AG09319 (cell line): ENCODE measurements at places on chromosomes 3 and 15.

DNA sequence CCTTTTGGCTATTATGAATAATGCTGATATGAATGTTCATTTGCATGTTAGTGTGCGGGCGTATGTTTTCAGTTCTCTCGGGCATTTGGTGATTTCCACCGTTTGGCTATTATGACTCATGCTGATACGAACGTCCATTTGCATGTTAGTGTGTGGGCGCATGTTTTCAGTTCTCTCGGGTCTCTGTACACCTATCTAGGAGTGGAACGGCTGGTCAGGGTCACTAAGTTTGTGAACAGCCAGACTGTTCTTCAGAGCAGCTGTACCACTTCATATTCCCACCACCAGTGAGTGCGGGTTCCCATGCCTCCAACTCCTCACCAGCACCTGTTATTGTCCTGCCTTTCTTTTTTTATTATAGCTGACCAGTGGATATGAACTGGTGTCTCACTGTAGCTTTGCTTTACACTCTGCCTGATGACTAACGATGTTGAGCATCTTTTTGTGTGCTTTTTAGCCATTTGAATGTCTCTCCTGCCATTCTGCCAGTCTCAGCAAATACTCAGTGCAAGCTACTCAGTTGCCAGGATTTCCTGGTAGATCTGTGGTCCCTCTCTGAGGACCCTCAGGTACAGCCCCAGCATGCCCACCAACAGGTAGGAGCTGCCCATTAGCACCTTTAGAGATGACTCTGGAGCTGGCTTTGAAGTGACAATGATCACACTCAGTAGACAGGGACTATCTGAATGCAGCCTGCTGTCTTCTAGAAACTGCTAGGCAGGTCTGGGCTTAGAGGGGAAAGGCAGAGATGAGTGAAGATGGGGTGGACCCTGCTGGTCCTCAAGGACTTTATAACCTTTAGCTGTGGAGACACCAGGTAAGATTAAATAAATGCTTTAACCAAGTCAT, 141.1 kb downstream of the XXYLT1 start:
- DNase-seq: no peak

DNA sequence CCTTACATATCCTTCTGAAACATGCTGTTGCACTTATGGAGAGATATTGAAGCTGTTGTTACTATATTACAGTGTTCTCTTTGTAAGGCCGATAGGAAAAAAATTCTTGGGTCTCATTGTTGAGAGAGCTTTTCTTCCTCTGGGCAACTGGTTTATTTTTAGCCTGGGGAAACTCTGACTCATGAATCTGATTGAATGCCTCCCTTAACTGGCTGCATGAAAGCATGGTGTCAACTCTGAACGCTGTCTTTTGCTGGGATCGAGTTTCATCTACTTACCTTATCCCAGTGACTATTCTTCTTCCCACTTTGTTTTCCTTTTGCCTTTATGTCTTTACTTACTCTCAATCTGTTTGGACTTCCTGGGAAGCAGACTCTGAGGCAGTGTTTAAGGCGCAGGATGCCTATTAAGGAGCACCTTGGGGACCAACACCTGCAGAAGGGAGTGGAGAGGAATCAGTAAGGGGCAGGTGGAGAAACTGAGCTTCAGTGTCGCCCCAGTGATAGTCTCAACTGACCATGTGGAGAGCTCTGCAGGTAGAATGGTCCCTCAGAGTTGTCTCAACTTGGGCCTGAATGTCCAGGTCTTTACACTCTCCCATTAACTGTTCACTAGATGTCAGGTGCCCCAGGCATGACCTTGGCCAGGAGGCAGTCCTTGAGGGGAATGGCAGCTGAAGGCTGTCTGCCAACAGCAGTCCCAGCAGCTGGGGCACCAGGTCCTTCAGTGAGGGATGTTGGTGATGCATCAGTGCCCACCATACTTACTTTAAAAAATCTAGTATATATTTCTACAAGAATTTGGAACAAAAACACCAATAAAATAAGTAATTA, 88.9 kb upstream of the CCNL1 start:
- DNase-seq: peak; percentile 68

GRCh38 chr15:62737551-62737950, 305.0 kb upstream of the TPM1 start:
- DNase-seq: no peak

- peak; percentile 42 for DNase-seq
Measured at GRCh38 chr3:29064085-29064484, 216.8 kb upstream of the RBMS3 start.

- DNase-seq: no peak
Measured at GRCh38 chr3:76362643-76363042, 577.3 kb upstream of the ZNF717 start.

DNA sequence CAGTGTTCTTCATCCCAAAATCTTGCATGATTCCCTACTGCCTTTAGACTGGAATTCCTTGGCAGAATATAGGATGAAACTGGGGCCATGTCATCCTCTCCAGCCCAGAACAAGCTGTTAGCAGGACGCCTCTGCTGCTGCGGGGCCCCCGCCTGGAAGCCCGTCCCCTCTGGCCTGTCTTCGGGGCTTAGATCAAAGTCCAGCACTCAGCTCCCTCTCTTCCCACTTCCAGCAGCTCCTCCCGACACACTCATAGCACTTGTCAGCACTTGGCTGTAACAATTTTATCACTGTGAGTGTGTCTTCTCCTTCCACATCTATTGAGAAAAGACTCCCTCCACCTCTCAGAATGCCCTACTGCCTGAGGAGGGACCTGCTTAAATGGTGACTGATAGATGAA, 112.0 kb upstream of the HACD2 start:
- DNase-seq: no peak

DNA sequence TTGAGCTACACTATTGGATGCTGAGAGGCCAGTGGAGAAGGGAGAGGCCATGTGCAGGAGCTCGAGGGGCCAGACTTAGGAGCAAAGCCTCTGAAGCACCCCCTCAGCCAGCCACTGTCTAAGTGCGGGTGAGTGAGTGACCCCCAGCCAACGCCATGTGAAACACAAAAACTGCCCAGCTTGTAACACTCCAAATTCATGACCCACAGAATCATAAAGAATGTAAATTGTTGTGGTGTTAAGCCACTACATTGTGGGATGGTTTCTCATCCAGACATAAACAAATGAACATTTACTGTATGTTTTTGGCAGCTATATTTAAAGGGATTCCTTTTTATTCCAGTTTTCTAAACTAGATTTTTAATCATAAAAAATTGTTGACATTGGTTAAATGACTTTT, 27.2 kb upstream of the TMEM158 start:
- no peak for DNase-seq

GRCh38 chr3:124887932-124888298, 750 bp upstream of the ITGB5 start:
- DNase-seq: no peak

- DNase-seq: no peak
Measured at GRCh38 chr15:41849204-41849603, 10.6 kb downstream of the PLA2G4B start.

- no peak for DNase-seq
Measured at GRCh38 chr3:77462951-77463350, 423.1 kb downstream of the ROBO2 start.

GRCh38 chr15:35545316-35545823, 595 bp downstream of the DPH6 start:
- no peak for DNase-seq

GRCh38 chr3:114319453-114319852, 25.6 kb downstream of the TIGIT start:
- DNase-seq: peak; percentile 14

DNA sequence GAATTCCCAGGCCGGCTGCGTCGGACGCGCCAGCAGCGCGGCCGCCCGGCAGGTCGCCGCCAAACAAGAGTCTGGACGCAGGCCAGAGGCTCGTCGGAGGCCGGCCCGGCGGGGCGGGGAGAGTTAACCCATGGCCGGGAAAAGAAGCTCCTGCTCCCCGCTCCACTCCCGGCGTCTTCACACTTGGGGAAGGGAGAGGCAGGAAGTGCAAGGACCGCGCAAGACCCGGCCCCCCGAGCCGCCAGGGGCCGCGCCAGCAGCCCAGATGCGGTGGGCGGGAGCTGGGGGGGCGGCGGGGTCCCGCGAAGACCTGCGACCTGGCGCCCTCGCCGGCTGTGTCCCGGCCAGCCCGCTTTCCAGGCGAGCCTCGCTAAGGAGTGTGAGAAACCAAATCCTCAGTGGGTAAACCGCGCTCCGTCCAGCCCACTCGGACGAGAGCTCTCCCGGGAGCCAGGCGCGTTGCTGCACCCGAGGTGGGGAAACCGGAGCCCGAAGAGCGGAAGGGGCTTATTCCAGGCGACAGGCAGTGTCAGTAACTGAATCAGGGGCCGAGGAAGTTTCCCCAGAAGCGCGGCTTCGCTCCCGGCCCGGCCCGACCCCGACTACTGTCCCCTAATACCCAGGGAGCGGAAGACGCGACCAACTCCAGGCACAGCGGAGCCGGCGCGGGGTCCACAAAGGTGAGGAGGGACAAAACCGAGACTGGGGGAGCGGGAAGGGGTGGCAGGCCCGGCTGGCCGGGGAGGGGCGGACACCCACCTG, 721 bp downstream of the ADAMTS7 start:
- no peak for DNase-seq

GRCh38 chr3:133871368-133872090, 24.2 kb downstream of the RAB6B start:
- DNase-seq: no peak

DNA sequence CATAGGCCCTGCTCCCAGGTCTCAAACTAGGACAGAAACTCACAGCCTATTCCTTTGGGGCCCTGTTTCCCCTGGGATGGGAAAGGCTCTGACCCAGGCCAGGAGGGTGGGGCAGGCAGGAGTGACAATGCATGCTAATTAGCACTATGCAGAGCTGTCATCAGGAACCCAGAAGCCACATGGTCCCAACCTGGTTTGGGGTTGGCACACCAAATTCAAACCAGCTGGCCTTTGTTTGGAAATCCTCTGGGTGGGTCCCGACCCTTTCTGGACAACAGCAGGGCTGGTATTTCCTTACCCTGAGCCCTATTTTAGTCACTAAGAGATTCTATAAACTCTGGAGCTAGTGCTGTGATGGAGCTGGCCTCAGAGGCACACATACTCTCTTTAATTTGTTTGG, 166.2 kb downstream of the LRTM1 start:
- no peak for DNase-seq

DNA sequence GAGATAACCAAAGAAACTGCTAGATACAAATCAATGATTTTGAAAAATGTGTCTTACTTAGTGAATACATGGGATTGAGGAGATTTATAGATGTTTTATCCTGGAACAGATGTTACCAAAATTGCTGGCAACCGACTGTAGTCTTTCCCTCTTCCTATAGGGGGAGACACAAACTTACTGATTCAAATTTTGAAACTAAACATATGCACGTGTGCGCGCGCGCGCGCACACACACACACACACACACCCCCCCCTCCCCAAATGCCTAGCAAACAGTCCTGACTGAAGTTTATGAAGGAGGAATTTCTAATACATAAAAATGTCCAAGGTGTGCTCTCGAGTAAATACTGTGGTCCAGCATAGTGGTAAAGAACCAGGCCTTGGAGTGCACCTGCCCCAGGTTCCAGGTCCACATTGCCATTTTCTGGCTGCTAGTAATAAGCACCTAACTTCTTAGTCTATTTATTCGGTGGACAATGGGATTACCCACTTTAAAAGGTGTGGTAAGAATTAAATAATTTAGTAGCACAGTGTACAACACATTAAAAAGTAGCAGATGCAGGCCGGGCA, 18.5 kb upstream of the C3orf62 start:
- DNase-seq: no peak

DNA sequence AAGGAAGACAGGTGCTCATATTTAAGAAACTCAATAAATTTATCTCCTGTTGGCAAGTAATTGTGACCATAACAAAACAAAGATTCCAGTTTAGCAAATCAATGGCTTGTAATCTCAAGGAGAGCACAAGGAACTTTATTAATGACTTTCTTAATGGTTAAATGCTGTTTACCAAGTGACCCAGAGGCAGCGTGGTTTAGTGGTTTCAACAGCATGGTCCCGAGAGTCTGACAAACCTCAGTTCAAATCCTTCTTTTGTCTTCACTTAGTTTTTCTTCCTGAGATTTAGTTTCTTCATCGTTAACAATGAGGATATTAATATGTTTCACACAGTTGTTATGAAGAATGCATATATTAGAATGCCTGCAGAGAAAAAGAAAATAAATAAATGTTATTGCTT, 212.6 kb downstream of the KCNMB2 start:
- DNase-seq: no peak

GRCh38 chr3:50279255-50280016, 549 bp downstream of the LSMEM2 start:
- no peak for DNase-seq

DNA sequence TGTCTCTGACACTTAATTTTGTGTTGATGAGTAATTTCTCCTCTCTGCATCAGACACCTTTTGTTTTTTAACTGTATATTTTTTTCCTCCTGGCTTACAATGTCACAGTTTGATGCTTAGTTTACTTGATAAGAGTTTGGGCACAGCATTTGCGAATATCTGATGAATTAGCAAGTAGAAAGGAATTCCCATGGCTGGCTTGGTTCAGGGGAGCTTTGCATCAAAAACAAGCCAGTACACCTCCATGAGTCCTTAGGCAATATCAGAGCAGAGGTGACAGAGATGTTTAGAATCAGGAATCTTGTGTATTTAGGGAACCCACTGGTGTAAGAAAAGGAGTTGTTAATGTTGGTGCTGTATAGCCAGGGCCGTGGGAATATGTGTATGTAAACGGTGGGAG, 9.3 kb downstream of the ARHGEF26 start:
- no peak for DNase-seq

GRCh38 chr15:48250640-48251076, 44.6 kb downstream of the SLC12A1 start:
- peak; percentile 54 for DNase-seq

DNA sequence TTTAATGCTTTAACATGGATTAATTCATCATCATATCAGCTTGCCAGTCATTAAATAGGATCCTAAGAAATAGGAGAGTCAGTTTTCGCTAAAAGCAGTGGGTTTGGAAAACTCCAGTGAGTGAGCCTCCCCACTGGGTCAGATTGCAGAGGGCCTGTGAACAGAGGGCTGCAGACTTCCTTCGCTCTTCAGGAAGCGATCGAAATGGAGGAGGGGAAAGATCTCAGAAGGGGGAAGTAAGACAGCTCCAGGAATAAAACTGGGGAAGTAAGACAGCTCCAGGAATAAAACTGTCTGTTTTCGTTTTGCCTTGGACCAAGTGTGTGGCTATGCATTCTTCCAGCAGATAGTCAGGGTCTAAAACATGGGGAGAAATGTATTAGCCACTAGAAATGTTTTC, 124.8 kb upstream of the C15orf61 start:
- no peak for DNase-seq

GRCh38 chr3:88025001-88025552, 33.7 kb downstream of the CGGBP1 start:
- no peak for DNase-seq

GRCh38 chr3:166837535-166837934, 542.6 kb downstream of the ZBBX start:
- DNase-seq: no peak

GRCh38 chr3:122890720-122891220, 95.9 kb downstream of the SLC49A4 start:
- no peak for DNase-seq

DNA sequence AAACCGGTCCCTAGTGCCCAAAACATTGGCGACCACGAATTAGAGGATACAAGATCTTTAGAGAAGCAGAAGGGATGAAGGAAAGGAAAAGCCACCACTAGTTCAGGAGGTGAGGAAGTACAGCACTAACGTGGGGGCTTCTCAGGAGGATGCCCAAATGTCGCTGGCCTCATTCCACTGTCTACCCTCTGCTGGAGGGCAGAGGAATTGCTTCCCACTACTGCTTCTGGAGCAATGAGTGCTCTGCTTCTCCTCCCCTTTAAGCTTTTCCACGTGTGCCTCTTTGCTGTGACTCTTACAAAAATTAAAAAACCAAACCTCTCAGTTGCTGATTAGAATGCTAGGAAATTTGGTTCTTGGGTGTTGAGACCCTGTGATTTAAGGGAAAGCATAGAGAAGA, 281.3 kb downstream of the CLSTN2 start:
- no peak for DNase-seq

- DNase-seq: no peak
Measured at GRCh38 chr15:69526081-69527061, 73.8 kb downstream of the RPLP1 start.
